ENCODE measurements at places on chromosomes 12 and 14. TPM values are rescaled to one million over a fixed set of nuclear protein-coding genes. Genes with fewer than 3 reads are reported as not detected.

- no peak for DNase-seq
Observed at GRCh38 chr12:111321317-111321716, 47.6 kb downstream of the PHETA1 start.

DNA sequence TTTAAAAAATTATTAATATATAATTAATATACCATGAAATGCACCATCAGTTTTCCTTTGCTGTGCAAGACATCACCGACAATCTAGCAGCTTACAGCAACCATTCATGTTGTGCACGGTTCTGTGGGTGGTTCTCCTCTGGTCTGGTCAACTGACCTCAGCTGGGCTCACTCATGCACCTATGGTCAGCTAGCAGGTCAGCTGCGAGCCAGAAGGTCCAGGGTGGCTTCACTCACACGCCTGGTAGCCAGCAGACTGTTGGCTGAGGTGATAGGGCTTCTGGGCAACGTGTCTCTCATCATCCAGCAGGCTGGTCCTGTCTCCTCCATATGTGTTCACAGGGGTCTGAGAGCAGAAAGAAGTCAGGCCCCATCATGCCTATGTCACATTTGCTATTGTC, 210.4 kb downstream of the KIF26A start:
- DNase-seq, result no peak

DNA sequence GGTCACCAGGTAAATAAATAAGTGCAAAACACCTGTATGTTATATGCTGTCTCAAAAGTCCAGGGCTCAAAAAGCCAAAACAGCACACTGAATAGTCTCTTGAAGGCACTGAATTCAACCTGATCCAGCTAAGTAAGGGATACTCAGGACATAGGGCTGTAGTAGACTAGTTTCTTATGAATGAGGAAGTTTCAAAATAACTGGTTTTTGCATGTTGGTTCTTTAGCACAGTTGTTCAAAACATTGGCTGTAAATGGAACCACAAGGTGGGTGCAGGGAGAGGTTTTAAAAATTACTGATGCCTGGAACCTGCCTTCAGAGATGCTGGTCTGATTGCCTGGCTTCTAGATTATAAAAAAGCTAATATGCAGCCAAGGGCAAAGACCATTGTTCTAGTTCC, 34.1 kb downstream of the NDUFA12 start:
- no peak for DNase-seq

- no peak for DNase-seq
Observed at GRCh38 chr12:109386059-109386433, 38.3 kb downstream of the MYO1H start.

GRCh38 chr14:37472906-37473305, 122.1 kb downstream of the FOXA1 start:
- DNase-seq, result no peak

DNA sequence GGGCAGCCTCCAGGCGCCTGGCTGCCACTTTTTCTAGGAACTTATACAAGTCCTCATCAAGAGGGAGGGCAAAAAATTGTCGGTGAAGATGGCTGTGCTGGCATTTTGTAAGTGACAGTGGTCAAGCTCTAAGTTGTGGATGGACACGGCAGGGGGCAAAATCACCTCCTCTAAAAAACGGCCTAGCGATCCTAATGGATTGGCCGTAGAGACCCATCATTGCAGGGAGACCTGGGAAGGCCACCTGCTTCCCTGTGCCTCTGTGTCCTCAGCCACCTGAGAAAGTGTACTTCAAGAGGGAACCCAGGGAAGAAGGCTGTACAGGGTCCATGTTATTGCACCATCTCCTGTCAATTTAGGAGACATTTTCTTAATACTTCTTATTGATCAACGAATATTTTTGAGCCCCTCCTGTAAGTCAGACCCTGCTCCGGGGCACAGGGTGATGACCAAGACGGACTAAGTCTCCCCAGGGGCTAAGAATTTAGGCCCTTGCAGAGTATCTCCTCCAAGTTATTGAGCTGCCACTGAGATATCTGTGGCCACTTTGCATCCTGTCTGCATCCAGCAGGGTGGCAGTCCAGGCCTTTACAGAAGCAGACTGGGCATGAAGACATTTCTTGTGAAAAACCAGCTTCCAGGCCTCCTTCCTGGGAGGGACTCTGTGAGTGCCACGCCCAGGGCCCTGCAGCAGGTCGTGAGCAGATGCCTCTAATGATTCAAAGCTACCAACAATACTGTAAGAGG, 40.5 kb downstream of the PSMA6 start:
- DNase-seq, result no peak

GRCh38 chr12:17214929-17215328, 609.0 kb upstream of the LMO3 start:
- DNase-seq, result no peak

DNA sequence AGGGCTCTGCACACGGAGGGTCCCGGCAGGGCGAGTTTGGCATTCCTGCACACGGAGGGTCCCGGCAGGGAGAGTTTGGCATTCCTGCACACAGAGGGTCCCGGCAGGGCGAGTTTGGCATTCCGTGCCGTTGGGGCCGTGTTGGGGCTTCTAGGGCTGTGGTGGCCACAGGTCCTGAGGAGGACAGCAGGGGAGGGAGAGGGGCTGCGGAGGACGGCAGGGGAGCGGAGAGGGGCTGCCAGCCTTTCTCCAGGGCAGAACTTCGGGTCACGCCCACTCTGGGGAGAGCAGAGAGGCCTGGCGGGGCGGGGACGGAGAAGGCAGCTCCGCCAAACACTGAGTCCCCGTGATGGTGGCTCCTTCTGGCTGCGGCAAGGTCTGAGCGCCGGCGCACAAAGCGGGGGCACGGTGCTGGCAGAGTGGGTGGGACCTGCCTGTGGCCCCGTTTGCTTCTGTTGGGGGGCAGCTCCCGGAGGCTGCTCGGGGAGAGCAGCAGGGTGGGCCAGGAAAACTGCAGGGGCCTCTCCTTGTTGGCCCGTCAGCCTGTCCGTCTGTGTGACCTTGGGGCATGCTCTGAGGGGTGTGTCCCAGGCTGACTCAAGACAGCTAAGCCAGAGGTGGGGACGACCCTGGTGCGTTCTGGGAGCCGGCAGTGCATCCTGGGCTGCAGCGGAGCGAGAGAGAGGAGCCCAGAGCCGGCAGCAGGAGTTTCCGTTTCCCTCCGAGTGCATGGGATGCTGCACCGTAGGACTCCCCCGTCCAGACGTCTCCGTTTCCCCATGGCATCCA, 60.2 kb downstream of the LRCOL1 start:
- DNase-seq, result no peak

- DNase-seq, result no peak
Observed at GRCh38 chr12:111045941-111046340, 125.6 kb upstream of the MYL2 start.

DNA sequence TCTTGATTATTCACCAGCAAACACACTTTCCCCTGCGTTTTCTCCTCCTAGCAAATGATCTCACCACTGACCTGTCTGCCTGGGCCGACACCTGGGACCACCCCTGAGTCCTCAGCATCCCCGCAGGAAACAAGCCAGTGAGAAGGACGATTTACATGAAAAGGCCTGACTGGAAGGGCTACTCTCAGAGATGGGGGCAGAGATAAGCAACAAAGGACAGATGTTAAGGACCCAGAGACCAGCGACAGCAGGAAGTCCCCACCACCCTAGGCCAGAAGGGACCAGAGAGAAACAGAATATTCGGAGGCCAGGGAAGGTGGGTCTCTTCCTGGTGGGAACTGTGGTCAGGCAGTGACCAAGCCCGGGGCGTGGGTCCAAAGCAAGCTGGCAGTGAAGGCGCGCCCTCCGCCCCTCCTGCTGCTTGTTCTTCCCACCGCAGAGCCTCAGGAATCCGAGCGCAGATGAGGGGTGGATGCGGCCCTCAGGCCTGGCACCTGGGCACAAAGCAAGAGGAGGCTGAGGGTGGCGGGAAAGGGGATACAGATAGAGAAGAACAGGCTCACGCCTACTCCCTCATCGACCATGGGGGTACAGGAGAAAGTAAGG, 55.8 kb downstream of the STX2 start:
- no peak for DNase-seq

- no peak for DNase-seq
Observed at GRCh38 chr14:85566603-85567002, 36.7 kb downstream of the FLRT2 start.

- no peak for DNase-seq
Observed at GRCh38 chr12:12427568-12427967, 70.7 kb downstream of the BORCS5 start.

- DNase-seq, result no peak
Observed at GRCh38 chr14:105660816-105661531, 134.6 kb downstream of the TMEM121 start.

DNA sequence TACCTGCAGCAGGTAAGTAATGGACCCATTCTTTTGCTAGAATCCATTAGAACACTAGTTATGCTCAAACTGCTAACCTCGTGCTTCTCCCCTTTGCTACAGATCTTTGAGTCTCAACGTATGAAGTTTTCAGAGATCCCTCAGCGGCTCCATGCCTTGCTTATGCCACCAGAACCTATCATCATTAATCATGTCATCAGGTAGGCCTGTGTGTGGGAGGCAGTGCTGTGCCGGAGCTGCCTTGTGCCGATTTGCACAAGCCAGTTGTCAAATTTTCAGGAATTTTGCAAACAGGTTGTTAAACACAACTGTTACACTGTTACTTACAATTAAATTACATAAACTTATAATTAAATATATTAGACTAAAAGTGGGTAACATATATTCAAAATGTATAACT, 5.2 kb downstream of the SMARCD1 start:
- no peak for DNase-seq

DNA sequence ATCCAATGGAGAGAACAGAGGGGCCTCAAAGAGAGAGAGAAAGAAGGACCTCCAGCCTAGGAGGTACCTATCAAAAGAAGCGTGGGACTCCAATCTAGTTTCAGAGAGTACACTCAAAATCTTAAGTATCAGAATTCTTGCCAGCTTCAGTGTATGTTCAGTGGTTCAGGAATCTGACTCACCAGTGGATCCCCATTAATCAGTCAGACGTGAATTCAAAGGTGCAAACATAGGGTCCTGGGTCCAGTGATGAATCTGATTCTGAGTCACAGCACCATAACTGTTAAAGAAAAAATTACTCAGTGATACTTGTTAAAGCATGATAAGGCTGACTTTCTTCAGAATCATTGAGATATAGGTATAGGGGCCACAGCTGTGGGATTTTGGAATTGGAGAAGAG, 33.2 kb downstream of the ETNK1 start:
- DNase-seq, result no peak

GRCh38 chr12:121990692-121991603, 30.7 kb upstream of the BCL7A start:
- no peak for DNase-seq

DNA sequence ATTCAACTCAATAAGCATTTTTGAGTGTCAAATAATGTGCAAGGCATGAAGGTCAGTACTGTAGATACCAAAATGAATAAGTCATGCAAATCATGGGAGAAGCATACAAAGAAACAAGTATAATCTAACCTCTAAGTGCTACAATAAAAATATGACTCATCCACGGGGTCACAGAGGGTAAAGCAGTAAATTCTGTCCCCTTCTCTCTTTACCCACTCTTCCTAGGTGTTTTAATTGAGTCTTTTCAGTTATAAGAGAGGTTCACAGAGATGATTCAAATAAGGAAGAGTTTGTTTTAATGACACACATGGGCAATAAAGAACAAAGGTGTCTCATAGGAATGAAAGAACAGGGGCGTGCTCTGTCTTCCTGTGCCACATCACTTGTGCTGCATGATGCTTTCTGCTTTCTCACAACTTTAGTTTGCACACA, 71.5 kb upstream of the DAAM1 start:
- no peak for DNase-seq

- DNase-seq, result no peak
Observed at GRCh38 chr12:22672951-22673350, 48.0 kb downstream of the ETNK1 start.

- DNase-seq, result no peak
Observed at GRCh38 chr12:132108211-132108832, 35.8 kb downstream of the DDX51 start.

DNA sequence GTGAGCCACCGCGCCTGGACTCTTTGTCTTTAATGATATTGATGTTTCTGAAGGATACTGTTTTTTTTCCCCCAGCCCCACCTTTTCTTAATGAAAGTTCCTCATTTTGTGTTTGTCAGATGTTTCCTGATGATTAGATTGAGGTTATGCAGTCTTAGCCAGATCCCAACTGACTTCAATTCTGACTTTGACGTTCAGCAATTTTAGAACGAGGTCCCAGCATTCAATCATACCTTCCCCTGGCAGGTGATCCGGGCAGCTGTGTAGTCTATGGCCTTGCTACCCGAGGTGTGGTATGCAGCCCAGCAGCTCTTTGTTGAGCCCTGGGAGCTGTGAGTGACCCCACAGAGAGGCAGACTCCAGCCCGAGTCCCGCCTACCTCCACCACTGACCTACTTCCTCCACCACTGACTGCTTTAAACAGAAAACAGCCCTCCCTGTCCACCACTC, 82.7 kb downstream of the LGMN start:
- no peak for DNase-seq

DNA sequence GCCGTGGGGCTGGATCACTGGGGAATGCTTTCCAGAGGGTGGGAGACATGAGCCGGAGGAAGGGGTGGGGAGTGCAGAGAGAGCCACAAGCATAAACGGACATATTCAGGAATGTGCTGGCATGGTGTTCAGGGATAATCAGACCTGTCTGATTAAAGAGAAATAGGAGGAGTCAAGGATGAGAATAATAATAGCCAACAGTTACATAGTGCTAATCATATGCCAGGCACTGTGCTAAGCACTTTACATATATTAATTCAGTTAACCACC, 43.7 kb downstream of the LTBP2 start:
- DNase-seq, result no peak

ACRBP gene
- not detected for polyA plus RNA-seq

RNF212B gene
- not detected for polyA plus RNA-seq

DHRS1 gene
- 31.7 TPM for polyA plus RNA-seq

MANSC1 gene
- 0.77 TPM for polyA plus RNA-seq

RHOF gene
- polyA plus RNA-seq, result 97.6 TPM

TEDC1 gene
- polyA plus RNA-seq, result 20.3 TPM

GUCY2C gene
- not detected for polyA plus RNA-seq

TTC6 gene
- not detected for polyA plus RNA-seq

CFAP54 gene
- polyA plus RNA-seq, result 0.13 TPM

HOTAIR gene
- not detected for polyA plus RNA-seq
